ENCODE measurements at places on chromosomes 3 and 15. TPM values are rescaled to one million over a fixed set of nuclear protein-coding genes. Genes with fewer than 3 reads are reported as not detected.

DNA sequence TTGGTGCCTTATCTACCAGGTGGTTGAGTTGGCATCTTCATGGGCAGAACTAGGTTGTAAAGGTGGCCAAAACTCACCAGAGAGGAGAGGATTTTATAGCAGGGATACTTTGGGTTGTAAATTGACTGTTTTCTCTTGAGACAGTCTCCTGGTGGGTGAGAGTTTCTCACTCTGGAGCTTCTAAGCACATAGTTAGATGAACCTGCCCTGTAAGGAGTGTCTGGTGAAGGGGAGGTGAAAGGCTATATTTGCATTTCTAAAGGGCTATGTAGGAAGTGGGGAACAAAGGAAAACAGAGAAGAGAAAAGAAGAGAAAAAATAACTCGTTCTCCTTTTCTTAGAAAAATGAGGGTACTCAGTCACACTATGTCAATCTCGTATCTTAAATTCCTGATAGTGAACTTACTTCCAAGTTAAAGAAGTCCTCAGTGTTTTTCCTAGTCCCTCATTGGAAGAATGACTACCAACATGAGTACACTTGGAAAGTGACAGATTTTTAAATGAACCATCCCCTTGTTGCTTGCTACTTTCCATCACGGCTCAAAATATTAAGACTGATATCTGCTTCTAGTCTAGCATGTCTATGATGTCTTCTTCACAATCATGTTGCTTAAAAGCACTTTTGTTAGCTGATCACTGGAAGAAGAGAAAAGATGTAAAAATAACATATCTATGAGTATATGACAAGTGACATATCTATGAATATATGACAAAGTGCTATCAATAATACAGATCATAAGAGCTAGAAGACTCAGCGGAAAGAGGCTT is 113.8 kb upstream of the P2RY1 start:
- peaks cover 5% of the 10 kb centered on the region for H3K4me1 ChIP-seq
- no peaks in the 10 kb centered on the region for H3K36me3 ChIP-seq
- no peaks in the 10 kb centered on the region for H3K27me3 ChIP-seq
- no peak overlapping the region for H3K4me3 ChIP-seq
- no peak overlapping the region for H3K27ac ChIP-seq
- DNase-seq, result no peak

DNA sequence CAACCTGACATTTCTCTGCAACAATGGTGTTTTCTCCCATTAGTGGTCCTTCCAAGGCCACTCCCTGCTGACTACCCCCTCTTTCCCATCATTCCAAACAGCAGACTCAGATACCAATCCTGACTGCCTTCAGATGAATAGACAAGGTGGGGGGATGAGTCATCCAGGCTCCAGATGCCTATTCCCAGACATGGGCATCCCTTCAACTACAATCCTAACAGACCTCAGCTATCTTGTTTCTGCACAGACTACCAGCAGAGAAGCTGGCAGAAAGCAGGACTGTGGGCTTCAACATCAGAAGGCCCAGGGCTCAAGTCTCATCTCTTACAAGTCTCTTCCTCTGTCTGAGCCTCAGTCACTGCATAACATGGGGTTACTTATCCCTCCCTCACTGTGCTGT is 2.2 kb downstream of the RBP1 start:
- H3K27ac ChIP-seq, result peak overlapping the region; percentile 26
- H3K36me3 ChIP-seq, result no peaks in the 10 kb centered on the region
- no peaks in the 10 kb centered on the region for H3K27me3 ChIP-seq
- DNase-seq, result peak; percentile 49
- H3K4me1 ChIP-seq, result peaks cover 65% of the 10 kb centered on the region
- no peak overlapping the region for H3K4me3 ChIP-seq

- H3K27me3 ChIP-seq, result no peaks in the 10 kb centered on the region
- H3K36me3 ChIP-seq, result no peaks in the 10 kb centered on the region
- H3K27ac ChIP-seq, result no peak overlapping the region
- no peak for DNase-seq
- no peaks in the 10 kb centered on the region for H3K4me1 ChIP-seq
These were observed 1274.4 kb downstream of the ROBO2 start for GRCh38 chr3:78314327-78314726.

- H3K4me1 ChIP-seq, result no peaks in the 10 kb centered on the region
- H3K27ac ChIP-seq, result no peak overlapping the region
- no peak for DNase-seq
- no peak overlapping the region for H3K4me3 ChIP-seq
- no peaks in the 10 kb centered on the region for H3K36me3 ChIP-seq
These were observed 204.1 kb upstream of the ZBTB20 start for GRCh38 chr3:115351193-115351592.

- H3K27me3 ChIP-seq, result no peaks in the 10 kb centered on the region
- H3K36me3 ChIP-seq, result no peaks in the 10 kb centered on the region
- no peak overlapping the region for H3K27ac ChIP-seq
- DNase-seq, result no peak
- no peaks in the 10 kb centered on the region for H3K4me1 ChIP-seq
- no peak overlapping the region for H3K4me3 ChIP-seq
These were observed 148.3 kb upstream of the LMCD1 start for GRCh38 chr3:8353364-8353763.

DNA sequence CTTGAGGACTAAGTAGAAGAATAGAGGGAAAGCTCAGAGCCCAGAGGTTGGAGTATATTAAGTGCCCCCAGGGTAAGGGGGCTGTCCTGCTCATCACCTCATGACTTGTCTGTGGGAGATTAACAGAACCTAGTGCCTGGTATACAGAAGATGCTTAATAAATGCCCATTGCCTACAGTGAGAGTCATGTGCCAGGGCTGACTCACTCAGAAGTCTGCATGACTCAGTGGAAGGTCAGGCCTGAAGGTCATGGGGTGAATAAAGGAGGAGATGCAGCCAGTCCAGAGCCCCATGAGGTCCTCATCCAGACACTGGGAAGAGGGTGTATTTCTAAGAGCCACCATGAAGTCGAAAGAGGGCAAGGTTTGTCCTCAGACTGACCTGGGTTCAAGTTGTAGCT is 62.5 kb upstream of the TLE3 start:
- H3K4me1 ChIP-seq, result peaks cover 21% of the 10 kb centered on the region
- H3K4me3 ChIP-seq, result no peak overlapping the region
- H3K27ac ChIP-seq, result no peak overlapping the region
- DNase-seq, result peak; percentile 54
- H3K36me3 ChIP-seq, result no peaks in the 10 kb centered on the region
- peaks cover 3% of the 10 kb centered on the region for H3K27me3 ChIP-seq

- DNase-seq, result no peak
- H3K27me3 ChIP-seq, result no peaks in the 10 kb centered on the region
- peaks cover 4% of the 10 kb centered on the region for H3K4me1 ChIP-seq
These were observed 6.6 kb upstream of the GPR171 start for GRCh38 chr3:151209654-151210053.

- no peaks in the 10 kb centered on the region for H3K27me3 ChIP-seq
- no peaks in the 10 kb centered on the region for H3K36me3 ChIP-seq
- no peak overlapping the region for H3K4me3 ChIP-seq
- H3K4me1 ChIP-seq, result no peaks in the 10 kb centered on the region
- no peak overlapping the region for H3K27ac ChIP-seq
These were observed 402.2 kb downstream of the EPHB1 start for GRCh38 chr3:135197246-135197645.

DNA sequence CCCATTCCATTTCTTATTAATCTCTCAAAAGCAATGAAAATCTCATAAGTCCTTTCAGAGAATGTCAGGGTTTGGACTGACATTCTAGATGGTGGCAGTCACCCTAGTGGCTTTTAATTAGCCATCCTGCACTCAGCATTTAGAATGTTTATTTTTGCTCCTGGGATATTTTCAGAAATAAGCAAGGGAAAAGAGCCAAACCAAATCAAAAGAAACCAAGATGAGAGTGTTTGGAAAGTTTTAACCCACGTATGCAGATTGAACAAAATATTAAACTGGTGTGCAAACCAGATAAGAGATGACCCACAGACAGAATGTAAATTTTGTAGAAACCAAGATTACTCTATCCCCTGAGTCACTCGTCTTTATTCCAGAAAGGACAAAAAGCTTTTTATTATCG is 275.8 kb downstream of the SQOR start:
- no peak for DNase-seq
- H3K4me3 ChIP-seq, result no peak overlapping the region
- no peaks in the 10 kb centered on the region for H3K27me3 ChIP-seq
- H3K4me1 ChIP-seq, result no peaks in the 10 kb centered on the region
- no peaks in the 10 kb centered on the region for H3K36me3 ChIP-seq
- no peak overlapping the region for H3K27ac ChIP-seq

GRCh38 chr3:158330870-158331269 is 221.0 kb downstream of the RSRC1 start:
- no peaks in the 10 kb centered on the region for H3K27me3 ChIP-seq
- no peak overlapping the region for H3K4me3 ChIP-seq
- H3K36me3 ChIP-seq, result no peaks in the 10 kb centered on the region
- no peak for DNase-seq
- H3K27ac ChIP-seq, result no peak overlapping the region

- no peaks in the 10 kb centered on the region for H3K27me3 ChIP-seq
- DNase-seq, result no peak
- H3K27ac ChIP-seq, result no peak overlapping the region
- no peaks in the 10 kb centered on the region for H3K36me3 ChIP-seq
These were observed 93.6 kb downstream of the CDIN1 start for GRCh38 chr15:36673039-36673438.

GRCh38 chr15:89781055-89781454 is 4.9 kb downstream of the MESP2 start:
- no peak overlapping the region for H3K4me3 ChIP-seq
- H3K27me3 ChIP-seq, result no peaks in the 10 kb centered on the region
- no peak for DNase-seq
- H3K36me3 ChIP-seq, result no peaks in the 10 kb centered on the region

DNA sequence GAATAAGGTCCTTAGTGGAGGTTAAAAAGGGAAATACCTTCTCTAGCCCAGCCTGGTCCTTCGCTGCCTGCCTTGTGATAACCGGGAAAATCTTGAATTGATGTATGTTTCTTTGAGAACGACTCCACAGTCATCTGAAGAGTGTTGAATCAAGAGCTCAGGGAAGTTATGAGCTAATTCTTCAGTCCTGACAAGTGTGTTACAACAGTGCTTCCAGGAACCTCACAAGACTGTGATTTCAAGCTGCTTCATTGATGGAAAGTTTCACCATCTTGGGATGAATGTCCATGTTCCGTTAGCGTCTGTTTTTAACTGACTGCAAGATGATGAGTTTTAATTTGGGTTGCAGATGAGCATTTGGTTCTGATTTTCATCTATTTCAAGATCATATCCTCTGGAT is 12.4 kb downstream of the TMEM41A start:
- H3K27ac ChIP-seq, result no peak overlapping the region
- H3K36me3 ChIP-seq, result no peaks in the 10 kb centered on the region
- H3K4me3 ChIP-seq, result no peak overlapping the region
- no peak for DNase-seq
- H3K4me1 ChIP-seq, result peaks cover 12% of the 10 kb centered on the region

DNA sequence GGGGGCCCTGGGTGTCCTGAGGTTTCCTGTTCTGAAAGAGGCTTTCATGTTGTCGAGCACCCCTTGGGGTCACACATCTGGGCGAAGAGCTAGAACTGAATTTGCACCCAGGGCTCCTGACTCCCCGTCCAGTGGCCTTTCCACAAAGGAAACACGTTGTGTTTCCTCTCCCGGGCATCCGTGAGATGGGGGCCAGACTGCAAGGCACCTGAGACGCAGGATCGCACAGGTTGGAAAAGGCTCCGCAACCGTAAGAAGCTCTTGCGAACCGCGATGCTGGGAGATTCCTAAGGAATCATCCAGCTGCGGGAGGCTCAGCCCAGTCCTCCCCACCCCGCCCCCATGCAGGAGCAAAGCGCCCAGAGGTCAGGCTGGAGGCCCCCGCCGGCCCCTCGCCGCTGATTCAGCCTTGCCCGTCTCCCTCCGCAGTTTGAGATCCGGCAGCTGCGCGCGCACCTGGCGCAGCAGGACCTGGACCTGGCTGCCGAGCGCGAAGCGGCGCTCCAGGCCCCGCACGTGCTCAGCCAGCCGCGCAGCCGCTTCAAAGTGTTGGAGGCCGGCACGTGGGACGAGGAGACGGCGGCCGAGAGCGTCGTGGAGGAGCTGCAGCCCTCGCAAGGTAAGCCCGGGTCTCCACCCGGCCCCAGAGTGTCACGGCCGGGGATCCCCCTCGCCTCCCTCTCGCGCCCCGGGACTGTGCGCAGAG is 119.6 kb downstream of the ETFA start:
- peaks cover 15% of the 10 kb centered on the region for H3K27me3 ChIP-seq
- peaks cover 9% of the 10 kb centered on the region for H3K4me1 ChIP-seq
- DNase-seq, result no peak
- H3K4me3 ChIP-seq, result no peak overlapping the region

DNA sequence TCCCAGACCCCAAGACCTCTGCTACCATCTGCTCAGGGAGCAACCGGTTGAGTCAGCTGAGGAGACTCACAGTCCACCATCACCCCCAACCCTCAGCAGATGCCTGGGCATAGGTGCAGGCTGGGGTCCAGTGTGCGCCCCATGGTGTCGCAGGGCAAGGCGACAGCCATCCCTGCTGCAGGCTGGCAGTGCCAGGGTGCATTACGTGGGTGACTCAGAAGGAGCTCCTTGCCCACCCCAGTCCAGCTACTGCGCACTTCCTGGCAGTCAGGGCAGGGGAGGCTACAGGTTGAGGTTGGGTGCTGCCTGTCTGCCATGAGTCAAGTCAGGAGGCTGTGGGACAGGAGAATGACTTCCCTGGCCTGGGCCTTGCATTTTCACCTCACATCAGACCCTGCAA is 33.5 kb downstream of the RASGRF1 start:
- H3K4me3 ChIP-seq, result no peak overlapping the region
- no peaks in the 10 kb centered on the region for H3K4me1 ChIP-seq
- H3K27ac ChIP-seq, result no peak overlapping the region
- DNase-seq, result no peak
- H3K27me3 ChIP-seq, result peaks cover 4% of the 10 kb centered on the region
- H3K36me3 ChIP-seq, result no peaks in the 10 kb centered on the region

- no peak overlapping the region for H3K4me3 ChIP-seq
- peak; percentile 87 for DNase-seq
- H3K4me1 ChIP-seq, result no peaks in the 10 kb centered on the region
- no peak overlapping the region for H3K27ac ChIP-seq
- H3K27me3 ChIP-seq, result no peaks in the 10 kb centered on the region
- H3K36me3 ChIP-seq, result no peaks in the 10 kb centered on the region
These were observed 127.9 kb downstream of the ST8SIA2 start for GRCh38 chr15:92521624-92522008.

The C3orf85 gene
- 33.4 TPM for total RNA-seq

The TMEM207 gene
- total RNA-seq, result 2.9 TPM

The MST1R gene
- 8.7 TPM for total RNA-seq

The PPP1R14D gene
- not detected for total RNA-seq

The GP9 gene
- total RNA-seq, result not detected

The SI gene
- 78.4 TPM for total RNA-seq

The EBLN2 gene
- 9.3 TPM for total RNA-seq

Measured in hepatocyte (in vitro differentiated cells).